SK-MEL-5 (cell line): ENCODE measurements at places on chromosomes 1 and 21. TPM values are rescaled to one million over a fixed set of nuclear protein-coding genes. Genes with fewer than 3 reads are reported as not detected.

The SERTAD4 gene
- 2.5 and 2.7 TPM in 2 replicates for total RNA-seq

The CELA3B gene
- total RNA-seq = not detected in 2 replicates

The SIKE1 gene
- total RNA-seq = 48.1 and 54.0 TPM in 2 replicates

The S100A12 gene
- not detected in 2 replicates for total RNA-seq
